ENCODE measurements at places on chromosomes 12 and 14. TPM values are rescaled to one million over a fixed set of nuclear protein-coding genes. Genes with fewer than 3 reads are reported as not detected.

The KRT2 gene
- not detected for total RNA-seq

The TSPAN19 gene
- not detected for total RNA-seq

The STXBP6 gene
- total RNA-seq: 4.0 TPM

The ALX1 gene
- total RNA-seq: not detected

The NOVA1 gene
- total RNA-seq: 7.8 TPM

The SPIC gene
- not detected for total RNA-seq

The C12orf57 gene
- 67.2 TPM for total RNA-seq

The SPRYD4 gene
- total RNA-seq: 2.9 TPM

The ATG101 gene
- total RNA-seq: 54.2 TPM

The TSPAN9 gene
- 48.3 TPM for total RNA-seq

The ATG14 gene
- 10.5 TPM for total RNA-seq

The SLC25A47 gene
- total RNA-seq: 0.16 TPM

The DENND5B gene
- total RNA-seq: 18.3 TPM

The KRT83 gene
- not detected for total RNA-seq

The CAPS2 gene
- 6.6 TPM for total RNA-seq

The RNASE7 gene
- total RNA-seq: not detected

The SIRT4 gene
- 0.65 TPM for total RNA-seq

The SMCO2 gene
- total RNA-seq: not detected

The TAS2R9 gene
- total RNA-seq: not detected

The POLR3B gene
- total RNA-seq: 10.2 TPM

The SERPINA9 gene
- total RNA-seq: not detected

The PLCZ1 gene
- not detected for total RNA-seq

The ADGRD1 gene
- 0.36 TPM for total RNA-seq

The SIX1 gene
- 2.8 TPM for total RNA-seq

The TC2N gene
- 0.97 TPM for total RNA-seq

The PIK3C2G gene
- total RNA-seq: not detected

The SMIM41 gene
- 0.24 TPM for total RNA-seq

The GNB3 gene
- 5.8 TPM for total RNA-seq

The SPX gene
- total RNA-seq: 0.32 TPM

The LRRC10 gene
- total RNA-seq: not detected
